Stimulated activated CD8-positive, alpha-beta memory T cell treated with anti-CD3 and anti-CD28 coated beads, Interleukin-4, amount 100 ng/mL, for 1 hour (primary cell): ENCODE measurements at places on chromosomes 2 and 18.

DNA sequence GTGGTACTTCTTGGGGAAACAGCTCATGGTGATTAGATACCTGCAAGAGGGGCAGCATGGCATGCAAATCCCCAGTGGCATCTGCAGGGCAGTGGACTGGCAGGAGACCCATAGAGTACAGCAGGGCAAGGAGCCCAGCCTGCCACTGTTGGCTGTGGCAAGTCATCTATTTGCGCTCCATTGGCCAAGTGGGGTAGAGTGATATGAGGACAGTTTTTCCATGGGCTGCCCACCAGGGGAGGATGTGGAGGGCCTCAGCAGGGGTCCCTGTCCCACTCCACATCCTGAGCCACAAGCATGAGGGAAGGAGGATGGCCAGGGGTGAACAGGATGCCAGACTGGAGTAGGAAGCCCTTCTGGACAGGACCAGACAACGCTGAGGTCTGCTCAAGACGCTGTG is 50.9 kb upstream of the OTOF start:
- no peak for DNase-seq

- DNase-seq = no peak
Observed at GRCh38 chr2:21250673-21251072, 126.9 kb downstream of the TDRD15 start.

DNA sequence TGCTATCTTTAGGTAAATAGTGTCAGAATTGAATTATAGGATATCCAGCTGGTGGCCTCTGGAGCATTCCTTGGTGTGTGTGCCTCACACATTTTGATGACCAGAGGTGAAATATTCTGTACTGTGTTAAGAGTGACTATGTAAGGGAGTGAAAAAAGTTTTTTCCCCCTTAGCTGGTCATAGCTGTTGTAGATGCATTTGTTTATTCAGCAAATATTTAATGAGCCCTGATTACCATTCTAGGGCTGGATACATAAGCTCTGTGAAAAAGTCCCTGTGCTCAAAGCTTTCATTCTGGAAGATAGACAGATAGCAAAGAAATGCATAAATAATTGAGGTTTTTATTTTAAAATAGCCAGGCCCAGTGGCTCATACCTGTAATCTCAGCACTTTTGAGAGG is 10.9 kb downstream of the TTLL4 start:
- DNase-seq = no peak

DNA sequence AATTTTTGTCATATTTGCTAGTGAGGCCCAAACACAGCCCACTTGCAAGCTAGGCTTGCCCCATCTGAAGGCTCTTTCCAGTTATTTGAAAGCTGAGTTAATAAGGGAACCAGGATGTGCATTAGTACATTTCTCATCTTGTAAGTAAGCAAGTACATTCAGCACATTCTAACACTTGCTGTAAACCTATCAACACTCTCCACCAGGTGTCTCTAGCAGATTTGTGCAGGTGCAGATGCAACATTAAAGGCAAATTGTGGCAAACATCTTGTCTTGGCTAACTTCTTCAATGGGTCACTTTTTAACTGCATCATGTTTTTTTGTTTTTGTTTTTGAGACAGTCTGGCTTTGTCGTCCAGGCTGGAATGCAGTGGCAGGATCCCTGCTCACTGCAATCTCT is 25.3 kb upstream of the MFSD6 start:
- DNase-seq = no peak

- no peak for DNase-seq
Observed at GRCh38 chr2:61967262-61967661, 61.8 kb downstream of the COMMD1 start.

- DNase-seq = no peak
Observed at GRCh38 chr18:46575851-46576250, 81.2 kb downstream of the LOXHD1 start.

- no peak for DNase-seq
Observed at GRCh38 chr2:160087854-160088745, 25.7 kb upstream of the PLA2R1 start.

DNA sequence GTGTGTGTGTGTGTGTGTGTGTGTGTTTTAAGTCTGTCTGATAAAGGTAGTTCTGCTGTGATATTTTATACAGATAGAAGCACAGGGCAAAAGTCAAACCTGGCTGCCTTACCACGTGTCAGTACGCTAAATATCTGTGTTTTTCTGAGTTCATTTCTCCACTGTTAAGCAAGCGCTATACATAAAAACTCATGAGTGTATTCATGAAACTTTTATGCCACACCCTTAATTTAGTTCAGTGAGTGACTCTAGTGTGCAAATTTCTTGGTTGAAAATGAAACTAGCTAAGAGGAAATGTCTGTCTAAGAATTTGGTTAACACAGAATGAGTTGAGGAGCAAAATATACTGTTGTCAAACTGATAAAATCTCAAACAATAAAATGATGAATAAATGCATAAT is 11.2 kb downstream of the CASP10 start:
- DNase-seq = no peak

DNA sequence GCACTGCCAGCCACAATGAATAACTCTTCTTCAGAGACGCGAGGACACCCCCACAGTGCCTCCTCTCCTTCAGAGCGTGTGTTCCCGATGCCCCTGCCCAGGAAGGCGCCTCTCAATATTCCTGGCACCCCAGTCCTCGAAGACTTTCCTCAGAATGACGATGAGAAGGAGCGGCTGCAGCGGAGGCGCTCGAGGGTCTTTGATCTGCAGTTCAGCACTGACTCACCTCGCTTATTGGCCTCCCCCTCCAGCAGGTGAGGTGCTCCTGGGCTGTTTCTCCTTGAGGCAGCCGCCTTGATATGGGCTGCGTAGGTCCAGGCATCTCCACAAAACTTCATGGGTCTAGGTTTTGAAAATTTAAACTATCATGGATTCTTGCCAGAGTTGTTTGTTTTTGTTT is 6.1 kb downstream of the NCAPH start:
- DNase-seq = no peak

- DNase-seq = no peak
Observed at GRCh38 chr2:10883801-10884478, 27.8 kb upstream of the KCNF1 start.

- DNase-seq = no peak
Observed at GRCh38 chr2:28048341-28048740, 157.8 kb downstream of the BABAM2 start.
